Stimulated activated CD4-positive, alpha-beta T cell treated with anti-CD3 and anti-CD28 coated beads, Interleukin-15, amount 100 ng/mL, for 1 hour (primary cell): ENCODE measurements at places on chromosomes 2 and 18.

DNA sequence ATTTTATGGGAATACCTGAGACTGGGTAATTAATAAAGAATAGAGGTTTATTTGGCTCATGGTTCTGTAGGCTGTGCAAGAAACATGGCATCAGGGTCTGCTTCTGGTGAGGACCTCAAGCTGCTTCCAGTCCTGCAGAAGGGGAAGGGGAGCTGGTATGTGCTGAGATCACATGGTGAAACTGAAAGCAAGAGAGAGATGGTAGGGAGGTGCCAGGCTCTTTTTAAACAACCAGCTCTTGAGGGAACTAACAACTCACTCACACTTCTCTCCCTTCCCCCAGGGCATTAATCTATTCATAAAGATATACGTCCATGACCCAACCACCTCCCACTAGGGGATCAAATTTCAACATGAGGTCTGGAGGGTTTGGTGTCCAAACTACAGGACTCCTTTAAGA is 40.1 kb downstream of the AGPS start:
- no peak for DNase-seq

DNA sequence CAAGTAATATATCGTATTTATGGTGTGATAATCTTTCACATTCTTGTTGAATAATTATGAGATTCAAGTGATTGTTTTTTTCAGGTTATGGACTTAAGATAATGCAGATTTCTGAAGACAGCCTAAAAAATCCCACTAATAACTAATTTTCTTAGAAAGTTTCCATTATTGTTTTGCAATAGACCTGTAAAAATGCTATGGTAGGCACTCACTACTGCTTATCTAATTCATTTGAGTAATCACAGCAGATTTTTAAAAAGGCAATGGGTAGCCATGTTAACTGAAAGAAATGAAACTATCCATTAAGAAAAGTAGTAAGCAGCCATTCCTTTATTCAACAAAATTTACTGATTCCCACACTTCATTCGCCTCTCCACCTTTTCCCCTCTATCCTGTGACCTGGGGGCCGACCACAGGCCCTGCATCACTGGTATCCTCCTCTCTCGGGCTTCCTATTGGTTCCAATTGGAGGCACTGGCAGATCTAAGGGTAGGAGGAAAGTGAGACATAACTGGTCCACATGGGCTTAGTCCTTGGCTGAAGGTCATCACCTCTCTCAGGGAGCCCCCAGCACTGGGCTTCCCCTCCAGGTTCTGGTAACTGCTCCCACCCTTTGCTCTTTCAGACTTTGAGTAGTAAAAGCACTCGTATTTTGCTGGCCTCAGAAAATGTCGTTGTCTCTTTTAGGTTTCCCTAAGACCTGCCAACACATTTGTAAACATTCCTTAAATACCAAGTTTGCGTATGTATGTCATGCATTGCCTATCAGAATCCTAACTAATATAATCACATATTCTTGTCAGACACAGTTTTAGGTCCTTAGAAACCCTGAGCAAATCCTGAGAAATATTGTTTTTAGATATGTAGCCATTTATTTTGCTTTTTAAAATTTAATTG is 18.5 kb downstream of the RBMS1 start:
- DNase-seq, result no peak

- no peak for DNase-seq
Observed at GRCh38 chr18:28177828-28178635, 1.1 kb upstream of the CDH2 start.

- no peak for DNase-seq
Observed at GRCh38 chr2:143513081-143513480, 383.9 kb downstream of the ARHGAP15 start.

DNA sequence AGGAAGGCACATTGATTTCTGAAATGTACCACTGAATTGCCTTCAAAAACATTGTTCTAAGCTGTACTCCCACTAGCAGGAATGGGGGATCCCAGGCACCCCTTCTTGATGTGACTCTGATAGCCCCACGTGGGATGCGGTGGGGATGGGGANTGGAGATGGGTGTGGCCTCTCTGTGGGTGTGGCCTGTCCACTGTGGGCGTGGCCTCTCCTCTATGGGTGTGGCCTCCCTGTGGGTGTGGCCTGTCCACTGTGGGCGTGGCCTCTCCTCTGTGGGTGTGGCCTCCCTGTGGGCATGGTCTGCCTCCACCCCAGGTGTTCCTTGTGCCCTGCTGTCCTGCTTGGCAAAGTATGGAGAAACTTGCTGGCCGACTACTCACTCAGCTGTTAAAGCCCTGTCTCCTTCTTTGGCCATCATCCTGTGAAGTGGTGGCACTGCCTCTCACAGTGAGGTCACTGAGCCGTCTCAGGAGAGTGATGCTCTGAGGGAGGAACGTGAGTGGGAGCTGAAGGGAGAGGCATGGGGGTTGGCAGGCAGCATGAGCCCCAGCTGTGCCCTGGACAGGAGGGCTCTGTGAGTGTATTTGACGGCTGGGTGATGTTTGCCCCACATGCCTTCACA is 6.7 kb upstream of the PARD6G start:
- no peak for DNase-seq

GRCh38 chr18:49728542-49728941 is 84.8 kb downstream of the ACAA2 start:
- DNase-seq, result no peak

DNA sequence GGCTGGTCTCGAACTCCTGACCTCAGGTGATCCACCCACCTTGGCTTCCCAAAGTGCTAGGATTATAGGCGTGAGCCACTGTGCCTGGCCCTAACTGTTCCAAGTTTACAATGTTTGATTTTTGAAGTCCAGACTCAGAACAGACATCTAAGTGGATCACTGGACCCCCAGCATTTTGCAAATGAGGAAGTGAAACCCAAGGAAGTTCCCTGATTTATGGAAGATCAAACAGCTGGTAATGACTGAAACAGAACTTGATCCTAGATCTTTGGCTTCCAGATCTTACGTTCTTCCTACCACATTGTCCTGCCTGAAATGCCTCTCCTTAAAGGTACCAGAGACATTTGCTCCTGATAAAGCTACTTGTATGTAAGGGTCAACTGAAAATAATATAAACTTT is 58.3 kb upstream of the NCOA1 start:
- no peak for DNase-seq

DNA sequence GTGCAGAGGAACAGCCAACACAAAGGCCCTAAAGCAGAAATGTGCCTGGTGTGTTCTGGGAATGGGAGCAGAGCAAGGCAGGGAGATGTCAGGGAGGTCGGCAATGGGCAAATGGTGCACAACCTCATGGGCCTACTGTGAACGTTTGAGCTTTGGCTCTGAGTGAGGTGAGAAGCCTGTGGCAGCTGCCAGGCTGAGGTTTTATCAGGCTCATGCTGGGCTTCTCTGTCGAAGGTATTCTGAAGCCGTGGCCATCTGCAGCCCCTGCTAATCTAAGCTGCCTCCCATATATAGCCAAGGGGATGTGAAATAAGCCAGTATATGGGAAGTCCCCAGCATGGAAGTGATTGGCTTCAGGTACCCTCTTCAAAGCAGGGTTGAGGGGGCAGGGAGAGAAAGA is 193.3 kb downstream of the SLC4A3 start:
- DNase-seq, result no peak

GRCh38 chr2:25816249-25816648 is 62.0 kb downstream of the ASXL2 start:
- no peak for DNase-seq

- DNase-seq, result no peak
Observed at GRCh38 chr18:49618742-49619681, 57.2 kb downstream of the LIPG start.
